NCI-H446 treated with DMSO at 0.1 percent for 48 hours (cell line): ENCODE measurements at places on chromosomes 1 and 21.

DNA sequence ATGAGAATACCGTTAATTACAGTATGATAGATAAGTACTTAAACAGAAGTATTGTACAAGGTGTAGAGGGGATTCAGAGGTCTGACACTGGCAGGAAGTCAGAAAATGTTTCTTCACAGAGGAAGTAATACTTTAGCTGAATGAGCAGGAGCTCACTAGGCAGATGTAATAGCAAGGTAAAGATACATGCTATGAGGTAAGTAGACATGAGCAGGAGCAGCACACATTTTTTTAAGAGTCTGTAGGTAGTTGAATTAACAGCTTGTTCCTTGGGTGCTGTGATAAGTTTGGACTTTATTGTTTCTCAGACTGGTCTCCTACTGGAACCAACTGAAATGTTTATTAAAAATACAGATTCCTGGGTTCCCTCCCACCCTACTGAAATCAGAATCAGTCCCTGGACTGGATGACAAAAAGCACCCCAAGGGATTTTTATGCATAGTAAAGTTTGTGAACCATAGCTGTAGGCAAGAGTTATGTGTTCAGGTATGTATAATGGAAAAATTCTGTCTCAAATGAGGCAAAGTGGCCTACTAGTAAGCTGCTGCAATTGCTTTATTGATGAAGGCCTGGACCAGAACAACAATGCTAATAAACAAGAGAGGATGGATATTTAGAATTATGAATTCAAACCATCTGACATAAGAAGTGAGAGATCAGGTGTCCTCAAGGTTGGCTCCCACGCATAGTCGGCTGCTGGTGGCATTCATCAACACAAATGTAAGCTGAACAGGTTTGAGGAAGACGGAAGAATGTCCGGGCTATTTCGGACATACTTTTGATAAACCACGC, 902 bp downstream of the AP4B1 start:
- DNase-seq: no peak

- DNase-seq: no peak
Observed at GRCh38 chr21:15400905-15401304, 328.9 kb upstream of the USP25 start.

DNA sequence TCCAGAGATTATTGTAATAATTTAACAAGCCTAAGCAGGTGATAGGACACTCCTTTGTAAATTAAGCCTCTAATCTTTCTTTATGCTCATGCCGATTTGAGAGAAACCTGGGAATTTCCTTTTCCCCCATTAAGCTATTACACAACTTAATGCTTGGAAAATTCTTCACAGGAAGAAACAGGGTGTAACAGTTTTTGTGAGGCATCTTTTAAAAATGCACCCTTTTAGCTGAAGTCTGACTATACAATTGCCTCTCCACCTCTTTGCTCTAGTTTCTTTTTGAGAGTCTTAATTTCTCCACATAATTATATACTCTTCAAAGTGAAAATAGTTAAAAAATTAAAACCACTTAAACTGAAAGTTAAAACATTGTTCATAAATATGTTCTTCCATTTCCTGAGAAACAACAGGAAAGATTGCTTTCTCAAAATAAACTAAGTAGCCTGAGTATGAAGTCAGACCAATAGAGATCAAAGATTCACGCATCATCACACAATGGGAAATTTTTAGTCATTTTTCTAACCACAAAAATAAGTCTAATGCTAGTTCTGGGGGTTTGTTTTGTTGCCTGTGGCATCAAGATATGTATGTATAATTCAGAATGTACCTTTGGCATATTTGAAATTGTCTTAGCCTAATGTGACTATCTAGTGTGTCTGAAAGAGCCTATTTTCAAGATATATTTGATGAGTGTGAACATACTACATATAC, 34.7 kb downstream of the LRRC8D start:
- no peak for DNase-seq

GRCh38 chr1:214638459-214638807, 35.4 kb downstream of the CENPF start:
- no peak for DNase-seq

DNA sequence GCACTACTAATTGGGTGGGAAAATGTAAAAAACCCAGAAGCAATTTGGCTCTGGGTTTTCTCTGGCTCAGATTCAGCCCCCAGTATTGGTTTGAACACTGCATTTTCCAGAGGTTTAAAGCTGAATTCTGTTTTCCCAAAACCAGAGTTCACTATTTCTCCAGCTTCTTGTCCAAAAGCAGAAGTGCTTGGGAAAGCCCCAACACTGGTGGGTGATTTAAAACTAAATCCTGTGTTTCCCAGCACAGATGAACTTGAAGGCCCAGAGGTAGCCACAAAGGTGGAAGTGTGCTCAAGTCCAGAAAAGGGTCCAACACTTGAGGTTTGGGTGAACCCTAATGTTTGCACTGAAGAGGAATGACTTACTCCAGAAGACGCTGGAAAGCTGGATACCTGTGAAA, 678 bp downstream of the MCM3AP start:
- no peak for DNase-seq

DNA sequence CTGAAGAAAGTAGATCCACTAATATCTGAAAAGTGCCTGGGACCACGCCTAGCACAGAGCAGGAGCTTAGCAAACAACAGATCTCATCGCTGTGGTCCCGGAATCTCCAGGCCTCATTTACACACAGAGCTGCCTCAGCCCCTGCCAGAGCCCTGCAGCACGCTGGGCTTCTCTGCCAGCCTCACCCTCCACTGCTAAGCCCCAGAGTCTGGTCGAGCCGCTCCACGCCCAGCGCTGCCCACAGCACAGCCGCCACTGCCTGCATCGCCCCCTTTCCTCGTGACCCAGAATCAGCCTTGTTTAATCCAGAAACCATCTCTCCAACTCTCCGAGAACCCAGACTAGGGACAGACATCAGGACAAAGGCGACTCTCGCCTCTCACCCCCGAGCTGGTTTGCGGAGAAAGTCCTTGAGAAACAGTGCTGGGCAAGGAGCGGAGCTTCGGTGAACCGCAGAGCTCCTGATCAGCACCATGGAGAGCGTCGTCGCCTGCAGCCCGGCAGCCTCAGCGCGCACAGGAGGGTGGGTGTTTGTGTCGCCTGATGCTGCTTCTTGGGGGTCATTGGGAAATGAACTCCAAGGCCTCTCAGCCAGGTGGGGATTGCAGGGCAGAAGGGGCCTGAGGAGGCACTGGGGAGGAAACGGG, 145.1 kb downstream of the NPHP4 start:
- DNase-seq: no peak

GRCh38 chr1:206505702-206506355, 1.5 kb upstream of the RASSF5 start:
- no peak for DNase-seq

- DNase-seq: no peak
Observed at GRCh38 chr1:199305053-199305452, 666.2 kb downstream of the PTPRC start.

DNA sequence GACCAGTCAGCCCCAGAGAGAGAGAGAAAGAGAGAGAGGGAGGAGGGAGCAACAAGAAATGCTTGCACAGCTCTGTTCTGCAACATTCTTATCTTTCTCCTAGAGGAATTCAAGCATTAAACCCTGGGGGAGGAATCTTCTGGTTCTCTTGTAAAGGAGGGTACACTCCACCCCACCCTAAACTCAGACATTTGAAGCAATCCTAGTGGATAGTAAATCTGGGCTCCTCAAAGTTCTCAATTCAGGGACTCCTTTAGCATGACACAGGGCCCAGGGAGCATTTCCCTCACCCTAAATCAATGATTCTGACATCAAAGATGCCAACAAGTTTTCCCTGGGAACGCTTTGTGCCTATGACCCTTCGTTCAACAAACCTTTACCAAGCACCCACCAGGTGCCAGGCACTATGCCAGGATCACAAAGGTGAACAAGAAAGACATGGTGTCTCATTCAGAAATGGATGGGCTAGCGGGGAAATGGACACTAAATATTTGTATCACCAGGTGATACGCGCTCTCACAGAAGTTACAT, 11.9 kb upstream of the CAPN2 start:
- DNase-seq: no peak

- no peak for DNase-seq
Observed at GRCh38 chr1:192401825-192402224, 85.0 kb downstream of the RGS21 start.

DNA sequence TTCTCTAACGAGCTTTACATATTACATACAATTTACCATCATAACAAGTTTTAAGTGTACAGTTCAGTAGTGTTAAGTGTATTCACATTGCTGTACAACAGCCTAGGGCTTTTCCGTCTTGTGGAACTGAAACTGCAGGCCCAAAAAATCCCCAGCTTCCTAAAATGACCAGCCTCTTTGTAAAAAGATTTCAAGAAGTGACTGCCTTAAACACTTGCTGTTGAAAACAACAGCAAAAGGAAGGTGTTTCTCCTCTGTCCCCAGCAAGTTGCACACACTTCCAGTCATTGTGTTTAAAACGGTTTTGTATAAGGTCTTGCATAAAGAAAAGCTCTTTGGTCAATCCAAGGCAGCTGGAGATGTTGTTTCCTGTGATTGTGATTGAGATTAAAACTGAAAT, 16.0 kb upstream of the GBP1 start:
- no peak for DNase-seq

DNA sequence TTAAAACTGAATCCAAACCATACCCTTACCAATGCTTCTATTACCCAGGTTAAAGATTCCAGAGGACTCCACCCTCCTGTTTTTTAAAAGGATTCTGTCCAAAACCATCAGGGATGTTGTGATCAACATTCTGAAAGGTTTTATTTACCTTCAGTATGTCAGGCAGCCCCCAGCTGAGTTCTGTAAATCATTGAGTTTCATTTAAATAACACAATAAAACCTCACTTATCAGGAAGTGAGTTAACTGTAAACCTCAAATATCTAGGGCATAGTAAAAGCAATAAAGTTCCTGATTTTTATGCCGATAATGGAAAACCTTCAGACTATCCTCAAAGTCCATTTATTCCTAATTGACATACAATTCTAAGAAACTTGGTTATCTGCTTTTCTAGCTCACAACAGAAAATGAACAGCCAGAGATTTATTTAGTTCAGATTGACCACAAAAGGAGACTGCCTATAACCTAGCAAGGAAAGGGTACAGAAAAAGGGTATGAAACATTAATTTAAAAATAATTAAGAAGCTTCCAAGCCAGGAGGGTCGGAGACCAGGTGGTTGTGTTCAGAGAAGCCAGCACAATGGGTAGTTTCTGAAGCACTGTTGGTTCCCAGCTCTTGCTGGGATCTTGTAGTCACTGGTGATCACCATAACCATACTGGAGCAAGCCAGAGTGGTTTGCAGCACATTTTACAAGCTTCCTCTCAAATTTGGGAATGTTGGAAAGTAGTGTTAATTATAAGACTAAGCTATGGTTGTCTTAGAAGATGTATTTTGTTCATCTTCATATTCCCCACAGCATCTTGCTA, 336.4 kb upstream of the FMN2 start:
- no peak for DNase-seq

DNA sequence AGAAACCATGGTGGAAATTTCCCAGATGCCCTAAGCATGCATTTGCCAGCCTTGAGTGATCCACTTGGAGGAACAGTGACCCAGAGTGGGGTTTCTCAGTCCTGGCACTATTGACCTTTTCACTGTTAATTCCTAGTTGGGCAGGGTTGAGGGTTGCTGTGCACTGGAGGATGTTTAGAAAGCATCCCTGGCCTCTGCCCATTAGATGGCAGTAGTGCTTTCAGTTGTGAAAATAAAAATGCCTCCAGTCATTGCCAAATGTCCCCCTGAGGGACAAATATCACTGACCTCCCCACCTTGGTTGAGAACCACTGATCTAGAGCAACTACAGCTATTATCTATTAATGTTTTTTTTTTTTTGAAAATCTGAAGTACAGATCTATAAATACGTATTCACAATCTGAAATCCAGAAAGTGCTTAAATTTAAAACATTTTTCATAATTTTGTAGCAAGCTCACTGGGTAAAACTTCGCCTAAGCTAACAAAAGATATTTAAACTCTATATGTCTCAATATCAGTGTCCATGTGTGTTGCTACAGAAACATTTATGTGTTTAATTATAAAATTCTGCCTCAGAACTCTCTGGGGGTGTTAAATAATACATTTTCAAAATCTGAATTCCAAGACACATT, 27.3 kb downstream of the F3 start:
- DNase-seq: no peak

DNA sequence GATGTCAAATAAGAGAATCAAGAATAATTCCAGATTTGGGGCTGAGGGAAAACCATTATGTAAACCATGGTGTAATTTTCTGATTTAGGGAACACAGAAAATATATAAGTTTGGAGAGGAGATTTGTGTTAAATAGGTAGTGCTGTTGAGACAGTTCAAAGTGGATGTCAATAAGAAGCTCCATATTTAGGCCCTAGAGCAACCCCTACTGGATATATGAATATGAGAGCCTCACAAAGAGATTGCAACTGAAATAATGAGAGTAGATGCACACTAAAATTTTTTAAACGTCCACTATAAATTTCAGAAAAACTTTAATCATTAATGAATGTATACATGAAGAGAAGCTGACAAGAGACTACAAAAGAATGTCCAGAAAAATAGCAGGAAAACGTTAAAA, 1447.8 kb upstream of the PRMT6 start:
- DNase-seq: peak; percentile 5

- peak; percentile 90 for DNase-seq
Observed at GRCh38 chr1:89723863-89724262, 90.9 kb downstream of the LRRC8C start.

DNA sequence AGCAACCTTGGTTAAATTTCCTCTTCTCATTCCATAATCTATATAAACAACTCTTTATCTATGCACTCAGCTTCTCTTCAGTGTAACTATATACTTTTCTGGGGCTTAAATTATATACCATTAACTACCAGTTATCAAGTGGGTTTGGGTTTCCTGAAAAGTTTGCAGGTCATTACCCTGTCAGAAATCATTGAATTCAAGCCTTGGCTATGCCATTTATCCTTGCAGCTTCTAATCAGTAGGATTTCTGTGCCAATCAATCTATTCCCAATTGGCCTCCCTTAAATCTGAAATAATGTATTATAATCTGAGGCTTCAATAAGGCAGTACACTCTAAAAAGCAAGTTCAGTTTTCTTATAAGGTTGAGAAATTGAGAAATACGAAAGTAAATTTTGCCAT, 466.5 kb downstream of the NCAM2 start:
- DNase-seq: no peak
